ENCODE measurements at places on chromosomes 13 and 19.

GRCh38 chr19:39710333-39710890 is 6.1 kb downstream of the LGALS14 start:
- DNase-seq, result no peak

GRCh38 chr19:38469151-38469550 is 35.7 kb downstream of the RYR1 start:
- DNase-seq, result no peak

- no peak for DNase-seq
These were observed 7.3 kb upstream of the MAB21L1 start for GRCh38 chr13:35483761-35484160.

DNA sequence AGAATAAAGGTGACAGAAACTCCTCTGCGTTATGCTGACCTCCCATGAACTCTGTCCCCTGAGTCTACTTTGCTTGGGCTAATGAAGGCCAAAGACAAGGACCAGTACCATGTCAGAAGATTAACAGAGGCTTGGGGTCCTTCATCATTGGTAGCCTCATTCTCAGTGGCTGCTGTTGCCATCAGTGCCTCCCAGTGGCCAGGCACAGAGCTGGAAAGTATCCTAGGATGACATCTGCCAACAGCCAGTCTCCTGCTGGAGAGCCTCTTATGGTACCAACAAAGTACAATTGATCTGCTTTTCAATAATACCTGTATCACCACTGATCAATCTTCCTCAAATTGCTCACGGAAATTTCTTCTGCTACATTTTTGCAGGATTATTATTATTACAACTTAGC is 281.6 kb downstream of the DNAJC15 start:
- no peak for DNase-seq
